ENCODE measurements at places on chromosomes 4 and X.

GRCh38 chr4:101197350-101197749 is 150.0 kb downstream of the PPP3CA start:
- DNase-seq = no peak

DNA sequence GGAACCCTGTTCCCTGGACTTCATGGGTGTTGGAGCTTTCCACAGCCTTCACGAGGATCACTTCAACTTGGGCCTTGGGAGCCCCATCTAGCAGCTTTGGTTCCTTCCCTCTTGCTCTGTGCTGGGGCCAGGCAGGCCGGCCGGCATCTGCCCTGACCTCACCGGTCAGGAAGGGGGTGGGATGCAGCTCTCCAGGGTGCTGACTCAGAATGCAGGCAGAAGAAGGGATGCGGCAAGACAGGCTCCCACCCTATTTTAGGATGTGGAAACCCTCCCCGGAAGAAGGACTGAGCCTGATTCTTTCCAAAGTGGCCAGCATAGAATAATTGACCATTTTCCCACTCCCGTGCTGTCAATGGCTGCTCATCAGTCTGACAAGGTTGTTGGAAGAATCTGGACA is 47.1 kb downstream of the FHDC1 start:
- DNase-seq = peak; percentile 74

- no peak for DNase-seq
Observed at GRCh38 chr4:26856906-26857277, 3.7 kb upstream of the STIM2 start.

DNA sequence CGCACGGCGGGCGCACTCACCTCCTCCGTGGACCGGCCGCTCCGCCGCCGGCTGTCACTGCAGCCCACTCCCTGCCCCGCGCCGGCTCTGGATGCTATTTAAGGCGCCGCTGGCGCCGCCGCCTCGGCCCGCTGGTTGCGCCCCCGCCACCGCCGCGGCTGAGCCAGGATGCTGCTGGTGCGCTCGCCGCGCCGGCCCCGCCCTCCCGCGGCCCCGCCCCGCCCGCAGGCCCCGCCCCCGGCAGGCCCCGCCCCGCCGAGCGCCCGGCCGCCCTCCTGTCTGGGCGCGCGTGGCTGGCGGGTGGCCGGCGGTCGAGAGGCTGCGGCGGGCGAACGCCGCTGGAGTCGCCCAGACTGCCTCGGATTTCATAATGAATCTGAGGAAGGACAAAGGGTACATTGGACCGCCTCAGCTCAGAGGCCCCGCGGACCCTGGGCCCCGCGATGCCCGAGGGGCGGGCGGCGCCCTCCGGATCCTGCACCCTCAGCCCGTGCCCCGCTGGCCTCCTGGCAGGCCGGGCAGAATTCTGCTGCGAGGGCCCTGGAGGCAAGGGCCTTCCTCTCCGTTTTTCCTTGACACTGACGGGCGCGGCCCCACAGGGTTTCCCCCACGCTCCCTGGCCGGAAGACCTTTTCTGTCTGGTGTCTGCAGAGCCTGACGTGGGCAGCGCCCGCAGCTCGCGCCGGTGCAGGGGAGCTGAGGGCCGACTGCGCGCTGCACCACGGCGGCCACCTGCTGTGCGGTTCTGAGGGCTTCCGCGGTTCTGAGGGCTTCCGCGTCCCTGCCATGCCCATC is at the start of gene ACSL1:
ACSL1 (minus strand) TSS at position 73 of the 795 bp plus-strand sequence. CDS start 22,454 bp downstream, outside the sequence.
- DNase-seq = peak; percentile 92

- no peak for DNase-seq
Observed at GRCh38 chr4:148041606-148042329, 309.9 kb downstream of the ARHGAP10 start.

DNA sequence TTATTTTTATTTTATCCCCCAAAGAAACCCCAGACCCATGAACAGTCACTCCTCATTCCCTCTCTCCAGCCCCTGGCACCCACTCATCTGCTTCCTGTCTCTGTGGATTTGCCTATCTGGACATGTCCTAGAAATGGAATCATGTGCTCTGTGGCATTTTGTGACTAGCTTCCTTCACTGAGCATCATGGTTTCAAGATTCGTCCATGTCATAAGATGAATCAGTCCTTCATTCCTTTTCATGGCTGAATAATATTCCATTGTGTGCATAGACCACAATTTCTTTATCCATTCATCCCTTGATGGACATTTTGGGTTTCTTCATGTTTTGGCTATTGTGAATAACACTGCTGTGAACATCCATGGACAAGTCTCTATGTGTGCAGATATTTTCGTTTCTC is 10.2 kb downstream of the ABCD1 start:
- DNase-seq = no peak

GRCh38 chr4:151093203-151093602 is 6.2 kb upstream of the RPS3A start:
- DNase-seq = no peak

DNA sequence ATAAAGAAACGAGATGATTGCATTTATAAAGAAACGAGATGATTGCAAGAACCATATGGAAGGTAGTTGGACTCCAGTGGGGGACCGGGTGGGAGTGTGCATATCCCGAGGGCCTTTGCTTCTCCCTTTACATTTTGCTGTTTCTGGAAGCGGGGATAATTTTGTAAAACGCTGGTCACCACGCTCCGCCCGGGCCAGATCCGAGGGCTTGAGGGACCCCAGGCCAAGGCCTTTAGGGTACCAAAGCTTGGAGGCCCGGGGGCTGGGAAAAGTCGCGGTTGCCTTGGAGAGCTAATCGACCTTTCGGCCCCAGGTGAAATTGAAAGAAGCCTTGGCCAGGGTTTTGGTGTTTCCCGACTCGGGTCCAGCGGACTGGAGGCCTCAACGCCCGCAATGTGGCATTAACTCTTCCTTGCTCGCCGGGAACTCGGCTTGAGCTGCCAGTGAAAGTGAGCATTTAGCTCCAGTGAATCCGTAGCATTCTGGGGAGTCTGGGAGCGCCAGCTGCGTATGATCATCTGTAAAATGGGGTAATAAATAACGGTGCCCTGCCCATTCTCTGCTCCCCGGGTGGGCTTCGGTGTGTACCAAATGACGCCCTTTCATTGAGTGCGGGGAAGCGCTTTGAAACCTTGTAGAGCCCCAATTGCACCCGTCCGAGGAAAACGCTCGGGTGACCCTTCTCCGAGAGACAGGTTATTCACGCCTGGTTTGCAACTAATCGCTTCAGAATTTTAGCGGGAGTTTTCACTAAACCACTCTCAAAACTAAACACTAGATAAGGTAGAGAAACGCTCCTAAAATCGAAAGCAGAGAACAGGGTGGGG is 4.5 kb downstream of the NKX3-2 start:
- DNase-seq = no peak

DNA sequence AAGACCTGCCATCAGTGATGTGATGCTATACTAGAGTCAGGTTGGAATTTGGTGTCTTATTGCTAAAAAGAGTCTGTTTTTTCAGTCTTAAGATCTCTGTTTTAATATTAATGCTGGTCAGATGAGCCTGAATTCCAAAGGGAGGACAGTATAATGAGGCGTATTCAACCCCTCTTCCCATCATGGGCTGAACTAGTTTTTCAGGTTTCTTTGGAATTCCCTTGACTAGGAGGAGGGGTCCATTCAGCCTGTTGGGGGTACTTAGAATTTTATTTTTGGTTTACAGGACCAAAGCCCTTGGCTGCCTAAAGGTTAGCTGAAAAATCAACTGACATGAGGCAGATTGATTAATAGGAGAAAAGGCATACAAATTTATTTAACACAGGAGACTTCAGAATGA is 24.1 kb upstream of the PI4K2B start:
- no peak for DNase-seq

DNA sequence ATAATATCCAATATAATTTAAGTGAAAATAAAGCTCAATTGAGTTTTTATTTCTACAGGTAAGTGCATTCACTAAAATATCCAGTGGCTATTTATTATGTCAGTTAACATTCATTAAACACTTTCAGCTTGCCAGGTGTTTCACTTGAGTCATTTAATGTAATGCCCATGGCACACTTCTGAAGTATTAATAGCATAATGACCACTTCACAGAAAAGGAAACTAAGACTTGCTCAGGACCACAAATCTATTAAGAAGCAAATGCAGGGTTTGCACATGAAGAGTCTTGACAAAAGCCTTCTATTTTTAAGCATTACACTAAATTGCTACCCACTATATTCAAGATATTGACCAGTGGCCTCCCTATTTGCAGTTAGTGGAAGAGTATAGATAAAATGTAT is 612.7 kb downstream of the KCTD8 start:
- no peak for DNase-seq

GRCh38 chr4:159269116-159269515 is 166.2 kb downstream of the RAPGEF2 start:
- peak; percentile 83 for DNase-seq

GRCh38 chr4:5041699-5042098 is 9.6 kb upstream of the STK32B start:
- DNase-seq = no peak

DNA sequence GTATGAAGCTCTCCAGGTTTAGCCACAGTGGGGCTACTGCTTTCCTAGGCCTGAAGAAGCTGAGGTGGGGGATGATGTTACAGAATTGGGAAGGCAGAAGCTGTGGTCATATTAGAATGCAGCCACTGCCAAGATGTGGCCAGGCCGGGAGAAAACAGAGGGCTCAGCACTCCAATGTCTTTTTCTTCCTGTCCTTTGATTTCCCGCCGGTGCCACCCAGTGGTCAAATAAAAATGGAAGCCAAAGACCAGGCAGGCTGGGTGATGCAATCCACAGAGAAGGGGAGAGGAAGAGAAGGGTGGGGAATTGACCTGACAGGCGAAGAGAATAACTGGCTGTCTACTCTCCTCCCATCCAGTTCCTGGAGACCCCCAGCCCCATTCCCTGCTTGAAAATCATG is 94.9 kb upstream of the SHISA3 start:
- peak; percentile 49 for DNase-seq

DNA sequence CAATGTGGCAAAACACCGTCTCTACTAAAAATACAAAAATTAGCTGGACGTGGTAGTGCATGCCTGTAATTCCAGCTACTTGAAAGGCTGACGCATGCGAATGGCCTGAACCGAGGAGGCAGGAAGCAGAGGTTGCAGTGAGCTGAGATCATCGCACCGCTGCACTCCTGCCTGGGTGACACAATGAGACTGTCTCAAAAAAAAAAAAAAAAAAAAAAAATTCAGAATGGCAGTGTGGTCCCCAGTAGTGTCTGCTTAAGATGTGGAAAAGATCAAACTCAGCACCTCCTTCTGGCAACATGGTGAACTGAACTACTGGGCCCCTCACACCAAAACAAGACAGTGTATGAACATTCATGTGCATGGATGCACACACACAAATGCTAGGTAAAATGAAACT is 32.2 kb downstream of the SMS start:
- DNase-seq = peak; percentile 85

- DNase-seq = no peak
Observed at GRCh38 chr4:123878976-123879375, 482.4 kb downstream of the SPRY1 start.

DNA sequence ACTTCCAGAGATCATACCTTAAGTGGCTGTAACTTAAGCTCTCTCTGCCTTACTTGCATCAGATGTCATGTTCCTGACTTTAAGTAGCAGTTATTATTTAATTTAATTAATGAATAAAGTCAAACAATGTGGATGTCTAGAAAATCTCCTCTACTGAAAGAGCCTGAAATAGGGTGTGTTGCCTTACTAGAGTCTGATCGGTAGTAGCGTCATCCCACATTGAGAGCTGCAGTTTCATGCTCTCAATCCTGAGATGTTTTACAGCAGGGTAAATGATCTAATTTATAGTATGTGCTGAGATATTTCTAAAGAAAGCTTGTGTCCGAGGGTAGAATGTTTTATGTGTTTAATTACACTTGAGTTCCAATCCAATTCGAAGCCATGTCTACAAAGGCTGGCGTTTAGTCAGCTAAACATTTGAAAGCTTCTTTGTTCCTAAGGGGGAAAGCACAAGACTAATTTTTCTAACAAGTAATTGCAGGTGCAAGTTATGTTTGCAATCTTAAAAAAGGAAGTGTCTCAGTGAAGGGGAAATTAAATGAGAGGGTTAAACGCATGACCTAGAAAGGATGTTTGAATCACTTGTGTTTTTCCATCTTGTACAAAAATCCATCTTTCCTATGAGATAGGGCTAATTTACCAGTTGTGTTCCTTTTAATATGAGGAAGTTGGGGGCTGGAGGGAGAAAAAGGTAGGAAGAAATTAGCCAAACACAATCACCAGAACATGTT is 391.0 kb upstream of the MAGEB2 start:
- no peak for DNase-seq

DNA sequence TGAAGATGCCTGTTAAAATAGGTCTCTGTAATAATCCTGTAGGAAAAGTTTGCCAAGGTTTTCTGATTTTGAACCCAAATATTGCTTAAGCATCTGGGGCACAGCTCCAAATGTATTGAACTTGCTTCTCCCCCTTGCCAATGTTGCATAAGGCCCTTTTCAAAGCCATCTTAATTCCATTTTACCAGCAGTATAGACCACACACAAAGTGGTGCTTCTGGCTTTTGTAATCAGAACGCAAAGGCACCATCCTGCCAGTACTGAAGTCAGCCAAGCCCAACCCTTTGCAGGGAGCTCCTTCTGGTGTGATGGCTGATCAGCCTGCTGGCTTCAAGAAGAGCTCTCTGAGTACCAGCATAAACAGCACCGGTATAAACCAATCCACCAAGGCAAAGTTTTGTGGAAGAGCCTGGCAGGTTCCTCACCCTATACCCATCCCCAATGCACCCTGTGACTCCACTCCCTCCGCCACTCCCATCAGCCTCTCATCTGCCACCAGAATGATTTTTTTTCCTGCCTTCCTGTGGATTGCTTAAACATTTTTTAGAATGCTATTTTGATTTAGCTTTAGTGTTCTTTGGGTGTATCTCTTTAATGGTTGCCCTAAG is 39.2 kb upstream of the USP9X start:
- no peak for DNase-seq

DNA sequence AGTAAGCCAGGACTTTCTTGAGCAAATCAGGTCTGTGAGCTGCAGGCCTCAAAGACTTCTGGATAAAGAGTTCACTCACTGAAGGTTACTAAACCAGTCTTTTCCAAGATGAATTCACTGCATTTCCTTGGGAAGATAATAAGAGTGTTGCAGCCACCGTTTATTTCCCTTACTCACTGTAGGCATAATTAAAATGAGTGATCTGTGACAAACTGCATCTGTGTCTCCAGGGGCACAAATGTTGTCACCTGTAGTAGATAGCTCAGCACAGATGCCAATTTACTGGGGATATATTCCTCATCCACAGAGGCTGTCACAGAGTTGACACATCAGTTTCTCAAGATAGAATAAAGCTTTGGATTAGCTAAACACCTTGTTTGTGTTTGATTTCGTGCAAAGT is 580.2 kb downstream of the SPRY1 start:
- DNase-seq = no peak
